Activated CD4-positive, alpha-beta memory T cell treated with anti-CD3 and anti-CD28 coated beads, Interleukin-2, amount 10 ng/mL, durations not matched to agents 7 days and 5 days (primary cell): ENCODE measurements at places on chromosomes 3 and 15. TPM values are rescaled to one million over a fixed set of nuclear protein-coding genes. Genes with fewer than 3 reads are reported as not detected.
A peak's percentile ranks its signal among the peaks of the same experiment; 100 is the strongest.

GRCh38 chr15:67835297-67836133, 4.3 kb downstream of the RNU6-1 start:
- H3K4me3 ChIP-seq: peak overlapping the region; percentile 59
- peaks cover 6% of the 10 kb centered on the region for H3K36me3 ChIP-seq
- no peak overlapping the region for H3K27ac ChIP-seq
- no peak for DNase-seq
- peaks cover 51% of the 10 kb centered on the region for H3K4me1 ChIP-seq
- peaks cover 73% of the 10 kb centered on the region for H3K27me3 ChIP-seq

VGLL3 gene
- total RNA-seq: not detected

DNA sequence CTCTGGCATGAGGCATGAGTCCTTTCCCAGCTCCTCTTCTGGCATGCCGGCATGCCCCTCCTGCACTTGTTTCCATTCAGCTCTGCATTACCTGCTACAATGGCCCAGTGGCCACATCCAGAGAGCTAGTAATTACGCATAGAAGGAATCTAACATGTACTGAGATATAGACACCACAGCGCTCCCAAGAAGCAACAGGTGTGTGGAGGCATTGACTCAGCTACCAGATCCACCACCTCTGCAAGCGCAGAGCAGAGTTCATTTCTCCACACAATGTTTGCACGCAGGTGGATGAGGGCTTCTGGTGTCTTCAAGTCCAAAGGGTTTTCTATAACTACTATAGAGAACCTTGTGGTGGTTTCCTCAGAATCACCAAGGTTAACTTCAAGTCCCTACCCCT, 4.2 kb downstream of the MOBP start:
- no peaks in the 10 kb centered on the region for H3K4me1 ChIP-seq
- no peak overlapping the region for H3K4me3 ChIP-seq
- H3K36me3 ChIP-seq: no peaks in the 10 kb centered on the region
- H3K27ac ChIP-seq: no peak overlapping the region

LHFPL4 gene
- not detected for total RNA-seq

DNA sequence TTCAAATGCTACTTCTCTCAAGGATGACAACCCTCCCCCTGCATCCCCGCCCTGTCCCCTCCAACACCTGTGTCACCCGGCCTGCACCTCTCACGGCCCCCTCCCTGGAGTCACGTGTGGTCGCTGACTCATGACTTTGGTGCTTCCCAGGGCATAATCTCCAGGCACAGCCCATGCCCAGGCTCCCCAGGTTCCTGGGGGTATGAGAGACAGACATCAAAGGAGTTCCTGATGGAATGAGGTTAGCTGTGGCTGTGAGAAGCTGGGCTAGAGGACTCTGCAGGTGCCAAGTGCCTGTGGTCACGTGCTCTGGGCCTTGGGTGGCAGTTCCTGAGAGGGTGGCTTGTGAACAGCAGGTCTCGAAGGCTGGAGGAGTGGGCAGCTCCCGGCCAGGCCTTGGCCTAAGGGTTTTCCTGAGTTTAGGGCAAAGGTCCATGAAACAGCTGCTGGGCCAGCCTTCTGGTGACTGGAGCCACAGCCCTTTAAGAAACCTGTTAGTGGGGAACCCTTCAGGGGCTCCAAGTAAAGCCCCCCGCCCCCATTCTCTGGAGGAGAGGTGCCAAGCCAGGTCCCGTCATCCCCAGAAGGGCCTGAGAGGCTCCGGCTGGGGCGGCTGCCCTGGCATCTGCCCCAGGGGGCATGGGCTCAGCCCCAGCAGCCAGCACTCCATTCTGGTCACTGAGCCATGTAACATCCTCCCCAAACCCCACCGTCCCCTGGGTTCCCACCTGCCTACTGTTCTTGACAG, 230.0 kb downstream of the XXYLT1 start:
- H3K27me3 ChIP-seq: peaks cover 13% of the 10 kb centered on the region
- no peaks in the 10 kb centered on the region for H3K4me1 ChIP-seq
- H3K36me3 ChIP-seq: no peaks in the 10 kb centered on the region
- DNase-seq: no peak
